Right cardiac atrium (tissue), 5 donors: ENCODE measurements at places on chromosomes 5 and 9.
A peak's percentile ranks its signal among the peaks of the same experiment; 100 is the strongest.

- no peak for DNase-seq
Observed at GRCh38 chr5:94469894-94470329, 148.5 kb downstream of the KIAA0825 start.

GRCh38 chr5:135076051-135076491, 42.0 kb upstream of the PITX1 start:
- DNase-seq: no peak

GRCh38 chr5:425714-426113, 17.3 kb upstream of the EXOC3 start:
- no peak for DNase-seq

DNA sequence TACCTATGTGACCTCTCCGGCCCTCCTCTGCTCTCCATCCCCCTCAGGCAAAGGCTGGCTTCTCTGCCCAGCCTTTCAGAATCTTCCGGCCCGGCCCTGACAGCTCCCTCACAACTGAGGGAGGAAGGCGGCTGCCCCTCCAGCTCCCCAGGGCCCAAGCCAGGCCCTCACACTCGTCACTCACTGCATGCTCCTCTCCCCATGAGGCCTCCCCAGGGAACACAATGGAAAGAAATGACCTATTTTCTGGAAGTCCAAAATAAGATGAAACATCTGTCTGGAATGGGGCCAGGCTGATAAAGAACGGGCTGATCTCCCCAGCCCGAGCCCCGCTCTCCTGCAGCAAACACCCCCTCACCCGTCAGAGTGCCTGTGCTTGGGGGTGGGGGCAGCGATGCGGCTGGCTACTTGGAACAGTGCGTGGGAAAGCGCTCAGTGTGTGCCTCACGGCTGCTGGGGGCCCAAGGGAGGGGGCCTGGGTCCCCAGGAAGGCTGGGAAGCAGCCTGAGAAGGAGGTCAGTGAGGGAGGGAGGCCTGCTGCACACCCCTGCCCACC, 11.3 kb downstream of the PDGFRB start:
- DNase-seq: peak; percentile 84

GRCh38 chr9:84513473-84513872, 156.1 kb upstream of the NTRK2 start:
- no peak for DNase-seq

GRCh38 chr5:10611290-10611689, 47.4 kb downstream of the ANKRD33B start:
- no peak for DNase-seq

DNA sequence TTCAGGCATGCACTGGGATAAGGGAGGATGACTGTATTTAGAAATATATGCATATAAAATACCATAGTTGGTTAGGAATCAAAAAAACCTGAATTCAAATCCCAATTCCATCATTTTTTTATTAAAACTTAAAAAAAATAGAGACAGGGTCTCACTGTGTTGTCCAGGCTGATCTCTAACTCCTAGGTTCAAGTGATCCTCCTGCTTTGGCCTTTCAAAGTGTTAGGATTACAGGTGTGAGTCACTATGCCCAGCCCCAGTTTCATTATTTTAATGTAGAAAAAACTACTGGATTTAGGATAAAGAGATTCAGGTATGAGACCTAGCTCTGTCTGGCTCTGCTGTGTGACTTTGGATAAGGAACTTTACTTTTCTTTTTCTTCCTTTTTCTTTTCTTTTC, 3.3 kb upstream of the LARP1 start:
- no peak for DNase-seq

- DNase-seq: no peak
Observed at GRCh38 chr9:73573235-73573634, 421.6 kb downstream of the ANXA1 start.

- DNase-seq: no peak
Observed at GRCh38 chr5:115556276-115556675, 11.7 kb upstream of the FEM1C start.

DNA sequence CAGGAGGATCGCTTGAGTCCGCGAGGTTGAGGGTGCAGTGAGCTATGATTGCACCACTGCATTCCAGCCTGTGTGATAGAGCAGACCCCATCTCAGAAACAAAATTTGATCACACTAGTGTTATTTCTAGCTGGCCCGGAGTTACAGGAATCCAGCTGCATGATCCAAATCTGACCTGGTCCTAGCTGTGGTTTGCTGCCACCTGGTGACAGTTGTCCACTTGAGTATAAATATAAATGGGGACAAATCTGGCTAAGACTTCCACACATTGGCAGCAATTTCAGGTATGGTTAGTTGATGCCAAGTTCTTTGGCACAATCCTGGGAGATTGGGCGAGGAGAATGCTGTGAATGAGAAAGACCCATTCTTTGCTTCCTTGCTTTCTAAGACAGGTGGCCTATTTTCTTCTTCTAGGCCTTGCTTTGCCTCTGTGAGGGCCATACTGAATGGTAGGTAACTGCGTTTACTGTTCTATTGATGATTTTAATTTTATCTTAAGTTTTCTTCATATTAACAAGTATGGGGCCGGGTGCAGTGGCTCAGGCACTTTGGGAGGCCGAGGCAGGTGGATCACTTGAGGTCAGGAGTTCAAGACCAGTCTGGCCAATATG, 35.4 kb downstream of the UBE2R2 start:
- peak; percentile 75 for DNase-seq

DNA sequence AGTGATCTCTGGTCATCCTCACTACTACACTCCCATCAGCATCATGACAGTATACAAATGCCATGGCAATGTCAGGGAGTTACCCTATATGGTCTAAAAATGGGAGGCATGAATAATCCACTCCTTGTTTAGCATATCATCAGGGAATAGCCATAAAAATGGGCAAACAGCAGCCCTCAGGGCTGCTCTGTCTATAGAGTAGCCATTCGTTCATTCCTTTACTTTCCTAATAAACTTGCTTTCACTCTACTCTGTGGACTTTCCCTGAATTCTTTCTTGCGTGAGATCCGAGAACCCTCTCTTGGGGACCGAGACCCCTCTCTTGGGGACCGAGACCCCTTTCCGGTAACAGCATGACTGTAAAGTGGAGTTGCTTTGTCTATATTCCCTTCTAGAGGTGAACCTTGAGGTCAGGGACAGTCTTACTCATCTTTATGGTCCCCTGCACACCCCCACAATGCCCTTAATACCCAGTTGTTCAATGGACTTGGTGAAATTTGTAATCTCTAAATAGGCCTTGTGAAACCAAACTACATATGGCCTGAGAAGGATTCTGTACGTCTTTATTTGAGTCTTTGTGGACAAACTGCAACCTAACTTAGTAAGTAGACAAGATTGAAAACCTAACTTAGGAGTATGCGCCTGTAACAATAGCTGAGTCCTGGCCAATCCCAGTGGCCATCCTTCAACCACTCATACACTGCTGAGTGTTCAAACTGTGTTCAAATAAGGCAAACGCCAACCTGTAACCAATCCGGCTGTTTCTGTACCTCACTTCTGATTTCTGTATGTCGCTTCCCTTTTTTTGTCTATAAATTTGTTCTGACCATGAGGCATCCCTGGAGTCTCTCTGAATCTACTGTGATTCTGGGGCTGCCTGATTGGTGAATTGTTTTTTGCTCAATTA, 32.3 kb upstream of the UBTD2 start:
- no peak for DNase-seq

DNA sequence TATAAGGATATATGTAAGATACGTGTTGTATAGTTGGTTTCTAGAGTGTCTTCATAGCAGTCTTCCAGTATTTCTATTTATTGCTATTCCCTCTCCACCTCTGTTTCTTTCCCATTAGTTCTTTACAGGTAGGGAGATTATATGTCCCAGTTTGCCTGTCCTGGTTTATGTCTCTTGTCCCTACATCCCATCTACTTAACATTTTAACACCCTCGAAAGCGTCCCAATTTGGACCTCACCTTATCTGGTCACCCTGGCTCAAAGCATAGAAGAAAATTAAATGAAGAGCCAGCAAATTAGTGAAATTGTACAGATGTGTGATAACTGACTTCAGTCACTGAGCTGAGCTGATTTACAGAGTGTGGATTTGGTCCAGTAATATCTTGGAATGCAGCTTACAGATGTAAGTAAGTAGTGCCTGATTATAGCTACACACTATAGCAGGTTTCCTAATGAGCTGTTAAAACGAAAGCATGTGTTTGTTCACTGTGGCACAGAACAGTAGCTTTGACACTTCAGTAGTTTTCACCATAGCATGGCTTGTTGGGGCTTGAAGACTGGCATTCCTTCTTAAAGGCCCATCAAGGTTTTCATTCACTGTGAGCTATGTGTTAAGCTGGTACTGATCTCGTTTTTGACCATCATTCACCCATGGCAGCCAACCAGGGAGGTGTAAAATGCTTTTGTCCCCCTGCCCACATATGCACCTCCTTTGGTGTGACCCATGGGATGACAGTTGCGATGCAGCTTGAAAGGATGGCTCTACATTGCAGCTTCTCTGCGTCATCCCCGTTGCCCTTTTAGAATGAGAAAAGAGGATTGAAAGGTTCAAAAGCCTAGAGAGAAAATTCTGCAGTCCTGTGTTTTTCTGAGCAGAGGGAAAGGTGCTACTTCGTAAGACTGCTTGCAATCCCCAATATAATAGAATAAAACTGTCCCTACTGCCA, 192.1 kb upstream of the DMRT1 start:
- no peak for DNase-seq

DNA sequence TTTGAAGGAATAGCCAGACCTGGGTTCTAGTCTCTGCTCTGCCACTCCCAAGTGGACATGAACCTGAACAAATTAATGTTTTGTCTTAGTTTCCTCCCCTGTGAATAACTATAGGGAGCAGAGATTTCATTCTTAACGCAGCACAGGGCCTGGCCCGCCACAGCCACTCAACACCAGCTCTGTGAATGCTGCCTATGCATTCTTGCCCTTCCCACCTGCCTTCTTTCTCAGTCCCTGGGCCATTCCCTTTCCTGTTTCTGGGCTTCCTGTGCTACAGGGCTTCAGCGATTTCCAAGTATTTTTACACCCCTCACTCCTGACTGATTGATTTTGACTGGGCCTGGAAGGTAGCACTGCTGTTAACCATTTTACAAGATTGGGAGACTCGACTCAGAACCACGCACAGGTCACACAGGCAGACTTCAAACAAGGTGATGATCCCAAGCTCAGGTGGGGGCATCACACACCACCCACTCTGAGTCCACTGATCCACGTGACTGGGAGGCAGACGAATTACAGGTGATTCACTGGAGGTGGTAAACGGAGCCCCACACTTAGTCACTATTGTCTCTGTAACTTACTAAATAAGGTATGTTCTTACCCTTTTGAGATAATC, 21.4 kb downstream of the PTPN3 start:
- no peak for DNase-seq

GRCh38 chr5:102794677-102795331, 39.7 kb downstream of the PAM start:
- no peak for DNase-seq

DNA sequence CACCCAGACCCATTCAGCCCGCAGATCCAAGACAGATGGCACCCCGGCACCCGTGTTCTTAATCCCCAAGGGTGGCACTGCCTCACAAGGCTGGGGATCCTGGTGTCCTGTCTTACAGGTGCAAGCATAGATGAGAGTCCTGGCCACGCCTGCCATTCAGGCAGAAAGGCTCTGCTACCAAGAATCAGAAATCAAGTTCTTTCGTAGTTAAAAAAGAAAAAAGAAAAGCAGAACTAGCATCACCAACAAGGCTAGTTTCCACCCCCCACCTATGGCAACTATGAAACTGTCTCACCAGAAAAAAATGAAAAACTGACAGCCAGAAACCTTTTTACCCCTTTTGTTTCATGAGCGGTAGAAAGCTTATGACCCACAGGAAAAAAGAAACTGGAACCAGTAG, 170.4 kb downstream of the SYK start:
- no peak for DNase-seq

GRCh38 chr9:90787771-90788460, 13.7 kb upstream of the SYK start:
- DNase-seq: no peak

GRCh38 chr5:27810458-27810857, 772.1 kb upstream of the CDH9 start:
- DNase-seq: no peak

GRCh38 chr5:135065306-135066265, 31.6 kb upstream of the PITX1 start:
- no peak for DNase-seq

DNA sequence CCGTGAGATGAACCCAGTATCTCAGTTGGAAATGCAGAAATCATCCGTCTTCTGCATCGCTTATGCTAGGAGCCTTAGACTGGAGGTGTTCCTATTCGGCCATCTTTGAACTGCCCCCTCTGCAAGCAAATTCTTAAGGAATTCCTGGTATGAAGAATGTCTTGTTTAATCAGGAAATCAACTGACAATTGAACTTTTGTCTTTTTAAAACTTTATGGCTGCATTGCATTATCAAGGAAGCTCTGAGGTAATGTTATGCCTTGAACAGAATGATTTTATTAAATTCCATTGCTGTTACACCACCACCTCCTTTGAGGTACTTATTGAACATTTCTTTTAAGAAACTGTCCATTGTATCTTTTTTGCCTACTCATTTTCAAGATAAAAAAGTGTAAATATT, 1915.7 kb upstream of the CDH9 start:
- DNase-seq: no peak

GRCh38 chr5:32583582-32584232, 1.6 kb upstream of the SUB1 start:
- no peak for DNase-seq

GRCh38 chr5:177432143-177432838, 5.8 kb downstream of the GRK6 start:
- peak; percentile 69 for DNase-seq

- no peak for DNase-seq
Observed at GRCh38 chr9:99713838-99714306, 107.8 kb upstream of the NR4A3 start.

GRCh38 chr5:77841616-77842015, 65.5 kb upstream of the TBCA start:
- DNase-seq: no peak

DNA sequence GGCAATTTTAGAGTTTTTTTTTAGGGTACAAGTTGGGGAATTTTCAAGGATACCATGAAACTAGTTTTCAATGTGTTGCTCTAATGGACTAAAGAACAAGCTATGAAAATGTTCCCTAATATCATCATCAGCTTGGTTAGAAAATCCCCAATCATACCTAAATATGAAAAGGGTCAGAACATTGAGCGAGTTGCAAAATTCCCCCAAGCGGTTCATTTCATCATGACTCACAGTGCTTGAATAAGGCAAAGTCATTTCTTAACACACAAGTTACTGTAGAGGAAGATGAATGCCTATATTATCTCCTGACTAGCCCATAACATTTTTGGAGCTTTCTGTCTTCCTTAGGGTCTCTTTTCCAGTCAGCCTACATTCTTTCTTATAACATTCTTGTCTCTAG, 62.7 kb downstream of the ST8SIA4 start:
- no peak for DNase-seq

- no peak for DNase-seq
Observed at GRCh38 chr5:80798633-80799032, 143.8 kb upstream of the DHFR start.
